ENCODE measurements at places on chromosomes 12 and 14.

- DNase-seq = no peak
Observed at GRCh38 chr14:22882529-22883172, 371 bp upstream of the REM2 start.

DNA sequence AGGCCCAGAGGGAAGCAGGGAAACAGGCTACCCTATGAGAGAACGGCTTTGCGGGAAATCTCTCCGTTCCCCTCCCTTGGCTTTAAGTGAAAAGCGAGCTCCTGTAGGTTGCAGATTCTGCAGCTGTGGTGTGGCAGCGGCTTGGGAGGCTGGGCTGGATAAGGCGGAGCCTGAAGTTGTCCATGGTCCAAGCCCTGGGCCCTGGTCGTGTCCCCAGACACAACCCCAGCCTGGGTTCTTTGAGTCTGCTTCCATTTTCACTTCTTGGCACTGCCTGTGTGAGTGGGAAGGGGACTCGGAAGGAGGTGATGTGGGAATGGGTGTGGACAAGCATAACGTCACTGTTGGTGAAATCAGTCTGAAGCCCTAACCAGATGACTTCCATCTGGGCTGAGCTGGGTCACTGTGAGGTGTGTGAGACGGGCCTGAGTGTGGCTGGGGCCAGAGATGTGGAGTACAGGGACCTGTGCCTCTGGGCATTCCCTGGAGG, 43.0 kb upstream of the CTDSP2 start:
- no peak for DNase-seq

DNA sequence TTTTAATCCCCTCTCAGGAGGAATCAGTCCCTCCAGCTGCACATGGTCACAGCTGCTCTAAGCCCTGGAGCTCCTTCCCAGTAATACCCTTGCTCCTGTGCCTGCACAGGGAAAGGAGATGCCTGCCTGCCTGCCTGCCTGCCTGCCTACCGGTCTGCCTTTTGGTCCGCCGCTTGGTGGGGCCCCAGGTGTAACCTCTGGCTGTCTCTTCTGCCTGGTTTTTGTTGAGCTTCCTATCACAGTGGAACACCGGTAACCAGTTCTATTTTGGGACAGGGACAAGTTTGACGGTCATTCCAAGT, 99.8 kb downstream of the DAD1 start:
- DNase-seq = no peak

DNA sequence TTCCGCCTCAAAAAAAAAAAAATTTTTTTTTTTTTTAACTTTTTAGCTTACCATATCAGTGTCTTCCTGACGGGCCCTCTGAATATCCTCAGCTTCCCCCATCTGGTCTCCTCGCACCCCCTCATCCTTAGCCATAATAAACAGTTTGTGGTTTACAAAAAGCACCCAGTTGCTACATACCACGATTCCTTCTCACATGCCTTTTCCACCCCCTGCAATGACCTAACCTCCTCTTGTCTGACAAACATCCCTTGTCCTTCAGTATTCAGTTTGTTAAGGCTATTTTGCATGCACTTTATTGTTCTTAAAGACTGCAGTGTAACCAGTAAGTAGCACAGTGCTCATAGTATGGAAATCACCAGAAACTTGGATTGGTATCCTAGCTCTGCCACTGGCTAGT, 88.5 kb downstream of the PPM1H start:
- no peak for DNase-seq

DNA sequence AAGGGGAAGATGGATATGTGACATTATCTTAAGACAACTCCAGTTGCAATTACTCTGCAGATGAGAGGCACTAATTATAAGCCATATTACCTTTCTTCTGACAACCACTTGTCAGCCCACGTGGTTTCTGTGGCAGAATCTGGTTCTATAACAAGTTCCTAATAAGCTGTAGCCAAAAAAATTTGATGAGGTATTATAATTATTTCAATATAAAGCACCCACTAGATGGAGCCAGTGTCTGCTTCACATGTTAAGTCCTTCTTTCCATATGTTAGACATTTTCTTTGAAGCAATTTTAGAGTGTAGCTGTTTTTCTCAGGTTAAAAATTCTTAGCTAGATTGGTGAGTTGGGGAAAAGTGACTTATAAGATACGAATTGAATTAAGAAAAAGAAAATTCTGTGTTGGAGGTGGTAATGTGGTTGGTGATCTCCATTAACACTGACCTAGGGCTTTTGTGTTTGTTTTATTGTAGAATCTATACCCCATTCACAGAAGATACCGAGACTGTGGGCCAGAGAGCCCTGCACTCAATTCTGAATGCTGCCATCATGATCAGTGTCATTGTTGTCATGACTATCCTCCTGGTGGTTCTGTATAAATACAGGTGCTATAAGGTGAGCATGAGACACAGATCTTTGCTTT, 36.9 kb downstream of the PSEN1 start:
- DNase-seq = no peak

DNA sequence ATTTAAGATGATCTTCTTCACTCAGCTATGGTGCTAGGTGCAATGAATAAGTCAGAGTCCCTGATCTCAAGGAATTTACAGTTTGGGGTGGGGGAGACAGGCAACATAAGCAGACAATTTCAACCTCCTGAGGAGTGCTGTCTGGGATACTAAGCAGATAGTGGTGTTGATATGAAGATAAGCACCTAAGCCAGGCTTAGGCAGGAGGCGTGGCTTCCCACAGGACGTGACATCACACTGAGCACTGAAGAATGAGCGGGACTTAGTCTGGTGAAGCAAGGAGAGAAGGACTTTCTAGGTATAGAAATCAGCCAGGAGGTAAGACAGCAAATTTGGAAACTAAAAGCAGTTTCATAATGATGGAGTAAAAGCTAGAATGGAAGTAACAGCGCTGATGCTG, 6.8 kb downstream of the PRPH start:
- no peak for DNase-seq

- no peak for DNase-seq
Observed at GRCh38 chr14:47439953-47440352, 235.5 kb downstream of the MDGA2 start.

Measured in activated T-helper 1 cell treated with anti-CD3 and anti-CD28 coated beads, Interleukin-2, amount 50 U/mL, for 16 hours (primary cell).